ENCODE measurements at places on chromosomes 3 and 15.

DNA sequence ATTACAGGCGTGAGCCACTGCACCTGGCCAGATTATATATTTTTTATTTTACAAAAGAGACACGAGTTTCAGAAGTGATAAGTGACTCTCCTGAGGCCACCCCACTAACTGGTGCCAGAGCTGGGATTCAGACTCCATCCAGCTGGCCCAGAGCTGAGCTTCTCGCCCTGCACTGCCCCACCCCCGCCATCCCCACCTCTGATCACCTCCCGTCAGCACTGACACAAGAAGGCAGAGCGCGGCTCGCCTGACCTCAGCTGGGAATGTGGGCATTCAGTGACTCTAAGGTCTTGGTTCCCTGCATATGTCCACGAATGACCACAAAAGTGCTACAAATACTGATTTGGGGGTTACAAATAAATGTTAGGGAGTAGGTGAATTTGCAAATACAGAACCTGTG lies 56.1 kb upstream of the GALNT15 start:
- DNase-seq, result no peak

- no peak for DNase-seq
Observed at GRCh38 chr3:24853685-24854490, 359.2 kb upstream of the THRB start.

DNA sequence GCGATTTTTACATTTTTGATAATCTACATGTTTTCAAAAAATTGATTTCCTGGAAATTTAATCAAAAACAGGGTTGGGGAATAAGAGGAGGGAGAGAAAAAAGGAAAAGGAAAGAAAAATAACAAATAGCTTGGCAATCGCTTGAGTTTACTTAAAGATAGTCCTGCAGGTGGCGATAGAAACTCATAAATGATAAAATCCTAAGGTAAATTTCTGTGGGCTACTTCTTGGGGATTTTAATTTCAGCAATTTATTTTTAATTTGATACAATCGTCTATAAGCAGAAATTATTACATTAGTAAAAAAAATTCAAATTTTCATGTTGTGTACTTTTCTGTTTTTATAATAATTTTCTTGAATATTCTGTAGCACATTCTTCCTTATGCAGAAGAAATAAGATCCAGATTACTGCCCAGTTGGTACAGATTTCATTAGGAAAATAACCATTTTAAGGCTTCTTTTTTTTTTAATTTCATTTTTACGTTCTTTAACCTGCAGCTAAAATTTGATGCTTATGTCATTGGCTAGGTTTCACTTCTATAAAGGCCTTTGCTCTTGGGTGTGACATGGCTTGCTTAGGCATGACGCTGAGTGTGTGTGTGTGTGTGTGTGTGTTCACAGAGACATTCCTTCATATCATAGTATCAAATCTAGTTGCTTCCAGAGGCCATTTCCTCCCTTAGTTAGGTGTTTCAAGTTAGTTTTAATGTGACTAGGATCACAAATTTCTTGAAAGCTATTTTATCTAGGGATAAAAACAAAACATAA lies 181.8 kb downstream of the MCTP2 start:
- no peak for DNase-seq

GRCh38 chr3:30996467-30996866 lies 102.0 kb upstream of the GADL1 start:
- DNase-seq, result no peak

DNA sequence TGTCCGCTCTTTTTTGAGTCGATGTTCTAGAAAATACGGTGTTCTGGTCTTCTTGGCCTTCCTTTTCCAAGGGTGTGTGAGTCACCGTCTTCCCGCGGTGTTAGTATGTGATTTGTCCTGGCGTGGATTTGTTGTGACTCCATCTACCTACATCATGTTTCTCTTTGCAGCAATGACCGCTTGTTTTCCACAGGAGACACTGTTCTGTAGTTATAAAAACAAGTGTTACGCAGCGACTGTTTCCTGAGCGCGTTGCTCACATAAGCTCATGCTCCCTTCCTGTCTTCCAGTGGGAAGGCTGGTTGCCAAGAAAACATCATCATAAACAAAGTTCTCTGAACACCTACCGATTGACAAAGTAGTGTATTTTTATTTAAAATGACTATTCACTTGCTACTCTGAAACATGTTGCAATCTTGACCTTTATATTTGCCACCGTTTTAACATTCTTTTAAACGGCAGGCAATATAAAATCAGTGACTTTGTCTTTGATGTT lies 19.0 kb downstream of the USP13 start:
- DNase-seq, result no peak

All from T-helper 17 cell (primary cell).